ENCODE measurements at places on chromosomes 2 and 18.

GRCh38 chr18:74368901-74369705 lies 53.5 kb downstream of the C18orf63 start:
- DNase-seq = no peak

GRCh38 chr2:50781646-50782045 lies 250.3 kb downstream of the NRXN1 start:
- no peak for DNase-seq

- no peak for DNase-seq
Observed at GRCh38 chr2:69205076-69205475, 182.0 kb downstream of the GFPT1 start.

DNA sequence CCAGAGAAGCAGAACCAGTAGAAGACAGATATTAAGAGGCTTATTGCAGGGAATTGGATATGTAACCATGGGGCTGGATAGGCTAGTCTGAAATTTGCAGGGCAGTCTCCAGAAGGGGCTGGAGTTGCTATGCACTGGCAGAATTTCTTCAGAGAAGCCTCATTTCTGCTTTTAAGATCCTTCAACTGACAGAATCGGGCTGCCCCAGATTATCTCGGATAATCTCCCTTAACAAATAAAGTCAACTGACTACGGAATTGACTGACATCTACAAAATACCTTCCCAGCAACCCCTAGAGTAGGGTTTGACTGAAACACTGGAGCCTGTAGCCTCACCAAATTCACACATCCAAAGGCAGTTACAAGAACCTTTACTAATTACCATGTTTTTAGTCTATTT lies 136.4 kb downstream of the SOCS6 start:
- no peak for DNase-seq

GRCh38 chr18:48206887-48207286 lies 202.3 kb downstream of the ZBTB7C start:
- no peak for DNase-seq

GRCh38 chr2:127321303-127321702 lies 27.4 kb upstream of the ERCC3 start:
- no peak for DNase-seq

DNA sequence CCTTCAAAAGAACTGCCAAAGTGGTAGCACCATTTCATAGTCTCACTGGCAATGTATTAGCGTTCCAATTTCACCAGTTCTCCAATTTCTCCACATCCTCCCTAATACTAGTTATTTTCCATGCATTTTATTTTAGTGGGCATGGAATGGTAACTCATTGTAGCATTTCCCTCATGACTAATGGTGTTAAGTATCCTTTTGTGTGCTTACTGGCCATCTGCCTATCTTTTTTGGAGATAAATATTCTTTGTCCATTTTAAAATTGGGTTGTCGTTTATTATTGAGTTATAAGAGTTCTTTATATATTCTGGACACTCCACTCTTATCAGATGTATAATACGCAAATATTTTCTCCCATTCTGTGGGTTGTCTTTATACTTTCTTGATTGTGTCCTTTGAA lies 107.1 kb downstream of the THADA start:
- DNase-seq = no peak

DNA sequence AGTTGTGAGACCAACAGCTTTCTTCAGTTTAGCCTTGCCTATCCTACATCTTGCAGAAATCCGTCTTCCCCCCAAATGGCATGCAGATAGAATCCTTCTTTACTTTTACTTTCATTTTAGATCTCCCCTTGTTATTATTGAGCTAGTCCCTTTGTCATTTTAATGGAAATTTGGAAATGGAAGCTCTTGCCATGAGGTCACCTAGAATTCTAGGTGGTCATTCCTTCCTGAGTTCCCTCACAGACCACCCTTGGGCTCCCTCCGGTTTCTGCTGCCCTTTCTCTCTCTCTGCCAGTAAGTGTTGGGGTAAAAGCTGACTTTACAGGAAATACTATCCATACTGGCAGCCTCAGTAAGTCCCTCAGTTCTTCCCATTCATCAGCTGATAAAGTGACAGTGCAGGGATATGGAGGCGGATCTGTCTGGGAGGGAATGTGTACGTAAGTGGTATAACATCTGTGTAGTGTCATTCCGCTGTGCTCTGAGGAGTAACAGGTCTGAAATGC lies 30.2 kb downstream of the ARHGAP25 start:
- no peak for DNase-seq

- no peak for DNase-seq
Observed at GRCh38 chr18:48827291-48828193, 123.2 kb downstream of the SMAD7 start.

GRCh38 chr18:26307161-26307773 lies 81.0 kb downstream of the TAF4B start:
- DNase-seq = peak; percentile 35

DNA sequence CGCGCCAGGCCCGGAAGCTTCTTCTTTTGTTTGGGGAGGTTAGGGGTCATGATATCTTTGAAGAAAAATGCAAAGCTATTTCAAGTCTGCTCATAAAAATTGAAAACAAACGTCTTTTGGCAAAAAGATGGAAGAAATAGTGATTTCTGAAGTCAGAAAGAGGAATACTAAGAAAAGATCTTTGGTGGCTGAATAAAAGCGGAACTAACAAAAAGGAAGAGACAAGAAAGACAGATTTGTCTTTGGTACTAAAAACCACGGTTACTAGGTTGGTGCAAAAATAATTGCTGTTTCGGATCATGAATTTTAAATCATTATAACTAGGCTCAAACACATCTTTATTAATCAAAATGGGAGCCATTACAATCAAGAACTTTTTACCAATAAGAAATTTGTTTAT lies 164.6 kb upstream of the TRIB2 start:
- DNase-seq = peak; percentile 34

- no peak for DNase-seq
Observed at GRCh38 chr2:27308359-27308881, at the start of gene UCN. UCN (minus strand) TSS chr2:27308445; CDS start chr2:27307895, 550 bp downstream.

GRCh38 chr2:103484906-103485305 lies 723.1 kb downstream of the TMEM182 start:
- DNase-seq = no peak

DNA sequence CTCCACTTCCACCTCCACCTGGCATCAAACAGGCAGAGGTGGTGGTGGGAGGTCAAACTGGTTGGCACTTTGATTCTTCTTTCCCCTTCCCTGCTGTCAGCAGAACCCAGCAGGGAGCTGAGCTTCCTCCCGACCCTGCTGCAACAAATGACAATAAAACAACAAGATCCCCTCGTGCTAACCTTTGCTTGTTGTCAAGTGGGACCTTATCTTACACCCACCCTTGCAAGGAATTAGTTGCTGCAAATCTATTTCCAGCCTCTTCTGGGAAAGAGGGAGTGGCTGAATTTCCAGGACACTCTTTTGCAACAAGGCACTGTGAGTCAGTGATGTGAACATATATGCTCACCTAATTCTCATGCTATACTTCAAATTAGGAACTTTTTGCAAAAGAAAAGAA lies 655.1 kb downstream of the DSC3 start:
- no peak for DNase-seq

GRCh38 chr2:218996937-218997336 lies 3.7 kb upstream of the CRYBA2 start:
- DNase-seq = no peak

GRCh38 chr2:237552908-237553307 lies 13.5 kb upstream of the PRLH start:
- no peak for DNase-seq

DNA sequence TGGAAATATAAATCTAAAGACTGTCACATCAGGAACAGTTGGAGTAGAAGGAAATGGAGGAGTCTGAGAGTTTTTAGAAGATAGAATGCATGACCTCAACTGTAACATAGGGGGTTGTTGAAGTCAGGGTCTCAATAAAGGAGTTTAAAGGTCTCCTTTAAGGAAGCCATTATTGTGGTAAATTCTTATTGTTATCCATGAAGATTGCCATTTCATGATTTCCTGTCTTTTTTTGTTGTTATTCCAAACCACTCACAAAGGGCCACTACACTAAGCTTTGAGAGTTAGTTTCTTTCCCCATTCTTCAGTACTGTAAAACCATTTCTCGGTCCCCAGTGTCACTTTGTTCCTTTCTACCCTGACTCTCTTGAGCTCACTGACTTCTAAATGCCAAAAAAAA lies 134.0 kb downstream of the DTNA start:
- no peak for DNase-seq

GRCh38 chr2:235740821-235741220 lies 247.0 kb downstream of the AGAP1 start:
- DNase-seq = no peak

- DNase-seq = no peak
Observed at GRCh38 chr2:43812947-43813346, 25.7 kb downstream of the ABCG5 start.

DNA sequence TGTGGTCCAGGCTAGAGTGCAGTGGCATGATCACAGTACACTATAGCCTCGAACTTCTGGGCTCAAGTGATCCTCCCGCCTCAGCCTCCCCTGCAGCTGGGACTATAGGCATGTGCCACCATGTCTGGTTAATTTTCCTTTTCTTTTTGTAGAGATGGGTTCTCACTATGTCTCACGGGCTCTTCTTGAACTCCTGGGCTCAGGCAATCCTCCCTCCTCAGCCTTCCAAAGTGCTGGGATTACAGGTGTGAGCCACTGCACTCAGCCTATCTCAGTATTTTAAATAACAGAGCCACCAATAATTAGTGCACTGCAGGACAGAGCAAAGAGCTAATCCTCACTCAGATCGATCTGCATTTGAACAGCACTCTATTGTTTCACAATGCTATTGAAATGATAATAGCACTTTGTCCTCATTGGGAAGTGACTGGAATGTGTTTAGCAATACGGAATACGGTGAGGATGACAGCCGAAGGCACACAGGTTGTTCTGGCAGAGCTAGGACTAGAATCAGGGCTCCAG lies 335.9 kb downstream of the DLGAP1 start:
- no peak for DNase-seq

GRCh38 chr2:205868773-205869333 lies 186.6 kb downstream of the NRP2 start:
- no peak for DNase-seq

DNA sequence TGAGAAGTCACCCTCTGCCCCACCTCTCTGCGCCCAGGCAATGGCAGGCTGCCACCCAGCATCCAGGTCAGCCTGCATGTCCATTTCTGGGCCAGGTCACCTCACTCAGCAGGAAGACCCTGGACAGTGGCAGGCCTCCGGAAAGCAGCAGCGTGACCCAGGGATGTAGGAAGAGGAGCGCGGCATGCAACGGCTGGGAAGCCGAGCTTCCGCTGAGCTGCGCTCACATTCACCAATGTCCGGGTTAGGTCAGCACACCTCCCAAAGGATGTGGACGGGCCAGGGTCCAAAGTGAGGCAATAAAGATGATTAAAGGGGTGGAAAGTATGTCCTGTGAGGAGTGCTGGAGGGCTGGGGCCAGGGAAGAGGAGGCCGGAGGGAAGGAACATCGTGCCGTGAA lies 174.5 kb downstream of the CTIF start:
- DNase-seq = no peak

DNA sequence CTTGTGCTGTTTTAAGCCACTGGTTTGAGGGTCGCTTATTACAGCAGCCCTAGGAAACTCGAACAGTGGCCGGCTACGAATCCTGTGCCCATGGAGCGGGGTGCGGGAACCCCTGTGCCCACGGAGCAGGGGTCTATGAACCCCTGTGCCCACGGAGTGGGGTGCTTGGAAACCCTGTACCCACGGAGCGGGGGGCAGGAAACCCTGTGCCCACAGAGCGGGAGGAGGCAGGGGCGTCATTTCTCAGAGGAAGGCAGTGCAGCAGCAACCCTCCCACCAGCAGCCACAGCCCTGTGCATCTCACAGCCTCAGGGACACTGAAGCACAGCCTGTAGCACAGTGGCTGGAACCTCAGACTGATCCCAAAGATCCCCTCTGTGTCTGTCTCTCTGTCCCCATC lies 34.2 kb upstream of the GPC1 start:
- DNase-seq = no peak

GRCh38 chr2:7961550-7961949 lies 720.3 kb upstream of the ID2 start:
- no peak for DNase-seq

- DNase-seq = no peak
Observed at GRCh38 chr2:75833386-75833785, 122.7 kb upstream of the GCFC2 start.
